ENCODE measurements at places on chromosomes 3 and 15. TPM values are rescaled to one million over a fixed set of nuclear protein-coding genes. Genes with fewer than 3 reads are reported as not detected.

The RAB8B gene
- 36.2 TPM for total RNA-seq

The NPTN gene
- 332 TPM for total RNA-seq

The KIF7 gene
- total RNA-seq: 17.3 TPM

GRCh38 chr15:32936283-32936918, 218.6 kb downstream of the GREM1 start:
- no peak for ATAC-seq

DNA sequence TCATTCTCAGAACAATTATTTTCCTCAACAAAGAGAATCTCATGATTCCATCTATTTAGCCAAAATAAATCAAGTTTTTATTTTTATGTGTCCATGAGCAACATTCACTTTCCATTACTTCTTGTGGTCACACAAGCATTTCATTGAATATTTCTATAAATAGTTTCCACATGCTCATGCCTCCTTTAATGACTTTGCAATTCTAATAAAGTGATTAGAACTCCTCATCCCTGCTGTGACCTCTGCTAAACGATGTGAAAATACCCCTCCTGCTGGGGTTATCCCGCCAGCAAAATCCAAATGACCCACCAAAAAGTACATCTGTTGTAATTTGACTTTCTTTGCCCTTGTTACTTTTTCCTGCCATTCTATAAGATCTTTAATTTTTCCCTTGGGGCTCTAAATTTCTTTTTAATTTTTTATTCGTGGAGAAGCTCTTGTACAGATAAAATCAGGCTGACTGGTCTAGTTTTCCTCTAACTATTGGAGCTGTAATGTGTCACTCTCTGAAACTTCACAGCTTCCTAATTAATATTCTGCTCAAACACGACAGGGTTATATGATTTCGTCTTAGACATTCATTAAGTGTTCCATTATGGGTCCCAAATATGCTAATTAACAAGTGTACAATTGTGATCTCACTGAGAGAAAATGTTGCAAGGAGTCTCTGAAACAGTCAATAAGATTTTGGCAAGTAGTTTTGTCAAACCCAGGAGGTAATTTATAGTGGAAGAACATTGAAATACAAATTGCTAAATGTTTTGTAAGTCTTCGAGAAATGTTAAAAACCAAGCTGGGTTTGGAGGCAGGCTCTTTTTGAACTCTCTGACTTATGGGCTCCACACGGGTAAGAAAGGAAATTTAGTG, 533.1 kb upstream of the NAALADL2 start:
- ATAC-seq: no peak

Measured in gastroesophageal sphincter (tissue), 4 donors.